ENCODE measurements at places on chromosomes 7 and 10.

DNA sequence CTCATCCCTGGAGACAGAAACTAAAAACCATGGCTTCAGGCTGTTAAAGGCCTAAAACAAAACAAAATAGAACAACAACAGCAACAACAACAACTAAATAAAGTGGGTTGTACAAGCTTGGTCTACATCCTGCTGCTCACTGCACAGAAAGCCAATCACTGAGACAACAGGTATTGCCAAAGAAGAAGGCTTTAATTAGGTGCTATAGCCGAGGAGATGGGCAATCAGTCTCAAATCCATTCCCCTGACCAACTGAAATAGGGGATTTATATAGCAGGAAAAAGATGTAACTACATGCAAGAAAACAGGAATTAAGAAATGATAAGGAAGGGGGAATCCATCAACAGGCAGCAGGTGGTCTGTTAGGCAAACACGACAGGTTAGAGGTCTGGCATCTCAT is 22.4 kb upstream of the NUB1 start:
- DNase-seq: no peak

DNA sequence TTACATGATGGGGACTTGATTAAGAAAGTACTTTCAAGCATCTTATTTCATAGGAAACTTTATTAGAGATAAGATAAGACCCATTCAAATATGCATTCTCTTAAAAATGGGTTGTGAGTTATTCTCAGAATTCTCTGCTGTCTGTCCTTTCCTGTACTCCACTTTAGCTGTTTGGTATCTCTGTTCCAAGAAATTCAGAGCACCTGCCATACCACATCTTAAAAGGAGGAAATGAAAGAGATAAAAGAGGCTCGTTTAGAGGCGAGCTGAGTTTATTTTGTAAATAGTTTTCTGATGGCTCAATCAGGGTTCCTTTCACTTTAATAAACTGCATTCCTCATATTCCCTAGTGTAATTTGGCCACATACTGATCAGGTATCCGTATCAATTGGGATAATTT is 87.2 kb downstream of the MDFIC start:
- no peak for DNase-seq

- no peak for DNase-seq
Measured at GRCh38 chr10:29324220-29324841, 35.5 kb downstream of the LYZL1 start.

DNA sequence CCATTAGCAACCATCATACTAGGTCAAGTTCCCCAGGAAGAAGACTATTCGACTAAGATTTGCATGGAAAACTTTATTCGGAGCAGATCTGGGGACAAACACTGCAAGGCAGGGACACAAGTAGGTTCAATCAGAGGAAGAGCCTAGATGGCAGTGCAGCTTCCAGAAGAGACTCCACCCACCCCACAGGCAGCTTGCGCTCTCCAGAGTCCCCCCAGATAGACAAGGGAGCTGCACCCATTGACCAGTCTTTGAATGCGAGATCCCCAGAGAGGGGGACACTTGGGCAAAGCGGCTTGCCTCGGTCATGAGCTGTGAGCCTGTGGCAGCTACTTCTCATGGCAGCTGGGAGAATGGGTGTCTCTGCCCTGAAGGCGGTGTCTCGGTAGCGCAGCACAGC is 4.2 kb downstream of the GALNTL5 start:
- no peak for DNase-seq

DNA sequence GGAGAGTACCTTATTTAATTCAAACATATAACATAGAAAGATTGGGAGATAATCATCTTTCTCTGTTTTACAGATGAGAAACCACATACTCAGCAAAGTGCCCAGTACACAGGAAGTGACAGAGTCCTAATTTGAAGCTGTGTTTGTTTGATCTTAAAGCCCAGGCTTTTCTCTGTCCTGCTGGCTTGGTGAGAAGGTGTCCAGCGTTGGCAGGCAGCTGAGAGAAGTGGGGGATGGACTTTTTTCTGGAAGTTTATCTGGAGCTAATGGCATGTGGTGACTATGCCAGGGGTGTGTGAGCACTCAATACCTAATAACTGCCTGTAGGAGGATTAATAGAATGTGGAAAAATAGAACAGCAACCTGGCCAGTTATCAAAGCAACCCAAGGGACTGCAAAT is 60.8 kb downstream of the NPSR1 start:
- no peak for DNase-seq

GRCh38 chr10:108591417-108591816 is 1331.9 kb downstream of the XPNPEP1 start:
- no peak for DNase-seq

GRCh38 chr7:2104716-2105115 is 128.0 kb downstream of the MAD1L1 start:
- peak; percentile 62 for DNase-seq

- DNase-seq: no peak
Measured at GRCh38 chr7:140238778-140239652, 62.2 kb upstream of the KDM7A start.

- no peak for DNase-seq
Measured at GRCh38 chr7:123552641-123553040, 5.0 kb downstream of the NDUFA5 start.

DNA sequence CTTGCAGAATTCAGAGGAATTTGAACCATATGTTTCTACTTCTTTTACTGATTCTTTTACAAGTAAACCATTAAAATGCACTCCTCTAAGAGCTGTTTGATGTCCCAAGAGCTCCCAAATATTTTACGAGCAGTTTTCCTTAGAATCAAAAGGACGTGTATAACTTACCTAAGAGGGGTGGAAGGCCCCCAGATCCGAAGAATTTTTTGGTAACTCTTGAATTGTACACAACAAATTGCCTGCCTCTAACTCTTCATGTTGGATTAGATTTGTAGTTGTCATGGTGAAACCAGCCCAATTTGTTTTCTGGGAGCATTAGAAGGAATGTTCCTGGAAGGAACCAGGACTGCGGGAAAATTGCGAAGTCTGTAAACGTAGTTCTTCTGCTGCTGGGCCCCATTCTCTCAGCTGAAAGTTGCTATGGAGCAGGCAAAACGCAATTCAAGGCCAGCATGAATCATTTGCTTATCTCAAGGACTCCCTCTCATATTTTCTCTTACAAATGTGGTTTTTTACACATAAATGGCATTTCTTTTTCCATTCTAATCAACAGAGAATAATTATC is 124.8 kb upstream of the TMEM72 start:
- no peak for DNase-seq

DNA sequence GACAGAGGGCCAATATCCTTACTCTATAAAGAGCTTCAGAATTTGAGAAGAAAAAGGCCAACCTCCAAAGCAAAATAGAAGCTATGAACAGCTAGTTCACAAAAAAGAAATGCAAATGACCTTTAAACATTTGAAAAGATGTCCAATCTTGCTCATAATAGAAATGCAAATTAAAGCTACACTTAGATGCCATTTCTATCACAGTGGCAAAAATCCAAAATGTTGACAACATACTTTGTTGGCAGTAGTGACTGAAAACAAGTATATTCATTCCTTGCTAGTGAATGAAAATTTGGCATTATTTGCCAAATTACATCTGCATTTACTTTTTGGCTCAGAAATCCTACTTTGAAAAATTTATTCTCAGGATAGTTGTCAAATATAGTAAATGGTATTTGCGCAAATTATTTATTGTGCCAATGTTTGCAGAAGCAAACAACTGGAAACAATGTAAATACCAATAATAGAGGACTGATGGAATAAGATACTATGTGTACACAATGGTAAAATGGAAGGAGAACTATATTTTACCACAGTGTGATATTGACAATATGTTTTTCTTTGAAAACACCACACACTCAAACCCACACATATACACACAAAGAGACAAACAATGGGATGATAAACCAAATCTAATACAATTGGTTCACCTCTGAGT is 9.4 kb downstream of the TMEM106B start:
- DNase-seq: no peak

All from right renal cortex interstitium (tissue), 3 donors.